ENCODE measurements at places on chromosomes 5 and 9. TPM values are rescaled to one million over a fixed set of nuclear protein-coding genes. Genes with fewer than 3 reads are reported as not detected.

DNA sequence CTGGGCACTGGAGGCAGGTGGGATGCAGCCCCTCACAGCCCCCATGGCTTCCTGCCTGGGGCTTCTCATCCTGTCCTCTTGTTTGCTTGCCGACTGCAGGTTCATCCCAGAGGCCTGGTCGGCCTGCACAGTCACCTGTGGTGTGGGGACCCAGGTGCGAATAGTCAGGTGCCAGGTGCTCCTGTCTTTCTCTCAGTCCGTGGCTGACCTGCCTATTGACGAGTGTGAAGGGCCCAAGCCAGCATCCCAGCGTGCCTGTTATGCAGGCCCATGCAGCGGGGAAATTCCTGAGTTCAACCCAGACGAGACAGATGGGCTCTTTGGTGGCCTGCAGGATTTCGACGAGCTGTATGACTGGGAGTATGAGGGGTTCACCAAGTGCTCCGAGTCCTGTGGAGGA is 232.7 kb downstream of the ADAMTSL1 start:
- no peak for DNase-seq
- H3K27me3 ChIP-seq, result no peaks in the 10 kb centered on the region
- H3K4me1 ChIP-seq, result peaks cover 59% of the 10 kb centered on the region
- H3K27ac ChIP-seq, result peak overlapping the region; percentile 52
- no peak overlapping the region for H3K4me3 ChIP-seq

DNA sequence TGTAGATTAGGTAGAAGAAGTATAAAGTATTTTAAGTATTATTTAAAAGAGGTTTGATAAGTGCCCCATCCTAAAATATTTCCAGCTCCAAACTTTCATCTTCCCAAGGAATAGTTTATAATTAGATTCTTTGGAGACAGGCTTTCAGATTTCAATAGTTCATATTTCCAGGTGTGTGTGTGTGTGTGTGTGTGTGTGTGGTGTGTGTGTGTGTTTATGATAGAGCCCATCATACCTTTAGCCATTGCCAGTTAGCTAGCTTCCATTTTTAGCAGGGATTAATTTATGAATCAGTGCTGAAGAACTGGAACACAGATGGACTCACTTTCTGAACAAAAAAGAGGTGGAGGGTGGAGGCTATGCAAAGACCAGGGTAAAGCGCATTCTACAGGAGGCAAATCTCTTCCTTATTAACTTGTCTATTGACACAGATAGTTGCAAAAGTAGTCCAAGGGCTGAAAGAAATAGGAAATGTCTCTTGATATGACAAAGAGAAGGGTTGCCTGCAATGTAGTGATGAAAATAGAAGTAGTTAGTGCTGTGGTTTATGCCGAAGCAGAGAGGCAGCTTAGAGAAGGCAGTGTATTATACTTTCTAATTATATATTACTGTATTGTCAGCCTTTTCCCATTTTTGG is 301.1 kb downstream of the MAN2A1 start:
- H3K4me3 ChIP-seq, result no peak overlapping the region
- no peak for DNase-seq
- H3K4me1 ChIP-seq, result no peaks in the 10 kb centered on the region
- H3K27me3 ChIP-seq, result no peaks in the 10 kb centered on the region
- no peak overlapping the region for H3K27ac ChIP-seq

- peaks cover 21% of the 10 kb centered on the region for H3K4me1 ChIP-seq
- H3K4me3 ChIP-seq, result no peak overlapping the region
- H3K27me3 ChIP-seq, result no peaks in the 10 kb centered on the region
- H3K36me3 ChIP-seq, result peaks cover 14% of the 10 kb centered on the region
Measured at GRCh38 chr9:37955781-37956422, 52.0 kb upstream of the SLC25A51 start.

The GZMA gene
- 1.4 TPM for total RNA-seq

The GABRA6 gene
- total RNA-seq, result not detected

Data from esophagus muscularis mucosa (tissue), 4 donors.